EL (cell line): ENCODE measurements at places on chromosomes 5 and 9.

GRCh38 chr5:128641861-128642260, 103.8 kb upstream of the FBN2 start:
- DNase-seq = no peak

DNA sequence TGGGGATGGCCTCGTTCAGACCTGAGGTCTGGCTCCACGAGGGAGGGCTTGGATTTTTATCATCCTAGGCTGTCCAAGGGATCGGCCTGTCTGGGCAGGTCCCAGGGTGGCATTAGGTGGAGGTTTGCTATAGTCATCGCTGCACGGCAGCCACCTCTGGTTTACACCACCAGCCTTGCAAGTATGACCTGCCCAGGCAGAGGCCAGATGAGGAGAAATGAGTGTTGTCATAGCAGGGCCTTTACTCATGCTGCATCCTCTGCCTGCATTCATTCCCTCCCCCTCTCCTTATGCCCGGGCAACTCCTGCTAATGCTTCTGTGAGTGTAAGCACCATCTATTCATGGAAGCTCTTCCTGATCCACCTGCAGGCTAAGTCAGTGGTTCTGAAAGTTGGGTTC, 15.3 kb upstream of the NDST1 start:
- DNase-seq = peak; percentile 87

DNA sequence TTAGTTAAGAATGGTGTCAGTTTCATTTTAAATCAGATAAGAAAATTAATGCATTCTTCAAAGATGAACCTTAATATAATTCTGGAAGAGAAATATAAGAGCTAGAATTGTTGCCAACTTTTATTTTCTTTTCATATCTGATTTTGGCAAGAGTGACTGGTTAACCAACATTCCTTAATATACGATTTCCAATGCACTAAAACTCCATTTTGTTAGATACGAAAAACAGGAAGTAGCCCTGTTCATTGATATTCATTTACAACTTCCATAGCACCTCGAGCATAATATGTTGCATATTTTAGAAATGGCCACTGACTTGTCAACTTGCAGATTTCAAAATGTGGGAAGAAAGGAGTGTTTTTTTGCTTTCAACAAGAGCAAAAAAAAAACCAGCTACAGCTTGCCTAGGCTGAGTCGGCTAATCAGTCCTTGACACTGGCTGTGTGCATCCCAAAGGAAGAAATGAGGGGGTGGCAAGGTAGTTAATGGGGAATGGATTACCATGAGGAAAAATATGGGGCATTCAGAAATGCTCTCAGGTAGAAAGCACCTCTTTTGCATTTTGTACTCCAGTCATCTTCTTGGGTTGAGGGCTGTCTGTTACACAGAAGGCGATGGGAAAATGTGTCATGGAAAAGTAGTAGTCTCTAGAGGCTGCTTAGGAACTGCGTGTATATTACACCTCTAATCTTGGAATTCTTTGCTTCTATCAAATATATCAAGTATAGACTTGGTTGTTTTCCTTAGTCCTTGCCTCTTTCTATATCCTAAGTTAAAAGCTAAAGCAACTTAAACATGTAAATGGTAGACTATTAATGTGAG, 3.9 kb downstream of the MAP3K1 start:
- DNase-seq = peak; percentile 36

GRCh38 chr9:113992276-113992951, 85.7 kb downstream of the AMBP start:
- no peak for DNase-seq

DNA sequence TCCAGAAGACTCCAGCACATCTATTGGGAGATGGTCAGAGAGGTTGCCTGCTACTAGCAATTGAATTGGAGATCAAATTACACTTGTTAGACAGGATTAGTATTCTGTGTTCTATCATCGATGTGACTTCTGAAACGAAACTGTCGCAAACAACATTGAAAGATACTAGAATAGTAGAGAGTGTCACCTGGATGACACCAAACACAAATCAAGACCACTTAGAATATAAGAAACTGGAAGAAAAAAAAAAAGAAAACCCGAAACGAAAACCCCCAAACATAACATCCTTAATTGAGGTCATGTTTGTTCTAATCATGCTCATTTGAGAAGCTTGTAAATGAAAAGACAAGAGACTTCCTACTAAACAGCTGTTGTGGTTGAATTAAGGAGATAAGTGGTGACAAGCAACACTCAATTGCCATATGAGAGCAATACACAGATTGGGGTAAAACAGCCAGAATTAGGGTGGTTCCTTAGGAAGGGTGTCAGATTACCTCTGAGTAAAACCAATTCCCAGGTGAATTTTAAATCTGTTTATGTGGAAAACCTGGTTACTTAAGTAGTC, 97.6 kb downstream of the BASP1 start:
- DNase-seq = no peak
